ENCODE measurements at places on chromosomes 1 and 21.

DNA sequence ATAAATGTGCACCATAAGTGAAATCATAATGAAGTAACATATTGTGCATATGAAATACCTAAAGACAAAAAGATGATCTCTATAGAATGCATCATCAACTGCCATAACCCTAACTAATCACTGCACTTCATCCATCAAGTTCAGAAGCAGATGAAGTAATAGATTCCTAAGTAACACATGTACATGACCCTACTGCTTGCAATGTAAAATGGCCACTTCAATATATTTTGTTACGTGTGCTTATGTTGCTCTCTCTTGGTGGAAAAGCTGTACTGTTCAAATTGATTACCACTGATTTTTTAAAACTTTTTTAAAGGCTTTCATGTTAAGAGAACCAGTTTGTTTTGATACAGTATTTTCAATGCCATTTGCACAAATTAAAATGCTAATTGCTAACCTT is 141.8 kb downstream of the TTLL7 start:
- DNase-seq = no peak

DNA sequence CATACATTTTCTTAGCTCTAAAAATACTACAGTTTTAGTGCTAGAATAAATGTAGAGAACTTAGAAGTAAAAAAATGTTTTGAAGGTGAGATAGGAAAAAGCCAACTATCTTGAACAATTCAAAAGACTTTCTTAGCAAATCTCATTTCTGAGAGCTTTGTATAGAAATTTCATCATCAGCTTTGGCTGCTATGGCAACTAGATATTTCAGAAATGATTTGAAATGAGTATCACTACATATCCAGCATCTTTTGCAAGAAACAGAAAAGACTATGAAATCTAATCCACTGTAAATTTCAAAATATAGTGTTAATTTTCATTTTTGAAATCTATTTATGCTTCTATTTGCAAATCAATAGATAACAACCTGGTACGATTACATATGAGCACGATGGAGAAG is 57.7 kb downstream of the RGS7 start:
- DNase-seq = no peak

DNA sequence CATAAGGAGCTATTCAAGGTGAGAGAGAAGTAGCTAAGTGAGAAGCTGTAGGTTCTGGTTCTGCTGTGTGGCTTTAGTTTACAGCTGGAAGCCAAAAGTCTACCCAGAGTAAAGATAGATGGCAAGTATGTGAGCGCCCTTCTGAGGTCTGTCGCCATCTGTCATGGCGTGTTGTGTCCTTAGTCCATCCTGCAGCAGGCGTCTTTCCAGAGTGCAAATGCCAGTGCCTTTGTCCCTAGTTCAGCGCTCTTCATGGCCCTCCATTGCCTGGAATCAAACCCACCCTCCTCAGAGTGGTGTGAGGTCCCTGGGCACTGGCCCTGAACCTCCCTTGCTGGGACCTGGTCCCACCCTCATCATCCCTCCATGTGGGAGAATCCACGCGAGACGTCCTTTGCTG is 96.6 kb downstream of the ADARB1 start:
- no peak for DNase-seq

DNA sequence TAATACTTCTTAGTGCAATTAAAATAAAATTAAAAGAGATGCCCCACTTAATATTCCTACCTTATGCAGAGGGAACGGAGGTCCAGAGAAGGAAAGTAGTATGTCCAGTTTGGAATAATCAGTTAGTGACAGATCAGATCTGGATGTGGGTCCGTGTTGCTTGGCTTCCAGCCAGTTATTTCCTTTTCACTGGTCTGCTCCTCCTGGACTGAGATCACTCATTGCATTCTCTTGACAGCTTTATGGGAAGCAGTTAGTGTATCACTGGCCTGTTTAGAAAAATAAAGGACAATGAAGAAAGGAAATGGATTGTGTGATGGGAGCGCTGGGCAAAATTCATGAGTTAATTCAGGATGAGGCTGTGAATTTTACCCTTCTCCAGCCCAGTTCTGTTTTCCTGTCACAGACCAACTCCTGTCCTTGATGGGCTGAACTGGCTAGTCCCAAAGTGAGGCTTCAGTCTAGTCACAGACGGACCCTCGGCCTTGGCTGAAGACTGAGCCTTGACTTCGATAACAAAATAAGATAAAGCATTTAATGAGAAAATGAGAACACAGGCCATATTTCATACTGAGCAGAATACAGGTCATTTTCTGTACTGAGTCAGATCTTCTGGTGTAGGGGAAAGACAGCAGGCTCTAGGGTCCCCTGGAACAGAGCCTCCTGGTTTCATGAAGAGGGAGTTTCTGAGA is 85.2 kb upstream of the TRABD2B start:
- no peak for DNase-seq

- no peak for DNase-seq
Measured at GRCh38 chr1:190140644-190141043, 337.0 kb downstream of the BRINP3 start.

GRCh38 chr1:28519946-28520725 is 14.3 kb downstream of the RCC1 start:
- DNase-seq = no peak

DNA sequence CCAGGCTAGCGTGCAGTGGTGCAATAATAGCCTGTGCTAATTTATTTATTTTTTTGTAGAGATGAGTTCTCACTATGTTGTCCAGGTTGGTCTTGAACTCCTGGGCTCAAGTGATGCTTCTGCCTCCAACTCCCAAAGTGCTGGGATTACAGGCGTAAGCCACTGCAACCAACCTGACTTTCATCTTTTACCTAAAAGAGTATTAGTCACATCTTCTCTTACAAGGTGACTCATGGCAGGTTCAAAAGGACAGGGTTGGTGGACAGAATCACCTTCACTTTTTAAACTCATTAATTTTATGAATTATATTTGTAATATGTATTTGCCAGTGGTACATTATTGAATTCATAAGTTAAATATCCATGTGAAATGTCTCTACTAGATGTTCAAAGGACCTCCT is 18.1 kb downstream of the JAM2 start:
- DNase-seq = no peak

DNA sequence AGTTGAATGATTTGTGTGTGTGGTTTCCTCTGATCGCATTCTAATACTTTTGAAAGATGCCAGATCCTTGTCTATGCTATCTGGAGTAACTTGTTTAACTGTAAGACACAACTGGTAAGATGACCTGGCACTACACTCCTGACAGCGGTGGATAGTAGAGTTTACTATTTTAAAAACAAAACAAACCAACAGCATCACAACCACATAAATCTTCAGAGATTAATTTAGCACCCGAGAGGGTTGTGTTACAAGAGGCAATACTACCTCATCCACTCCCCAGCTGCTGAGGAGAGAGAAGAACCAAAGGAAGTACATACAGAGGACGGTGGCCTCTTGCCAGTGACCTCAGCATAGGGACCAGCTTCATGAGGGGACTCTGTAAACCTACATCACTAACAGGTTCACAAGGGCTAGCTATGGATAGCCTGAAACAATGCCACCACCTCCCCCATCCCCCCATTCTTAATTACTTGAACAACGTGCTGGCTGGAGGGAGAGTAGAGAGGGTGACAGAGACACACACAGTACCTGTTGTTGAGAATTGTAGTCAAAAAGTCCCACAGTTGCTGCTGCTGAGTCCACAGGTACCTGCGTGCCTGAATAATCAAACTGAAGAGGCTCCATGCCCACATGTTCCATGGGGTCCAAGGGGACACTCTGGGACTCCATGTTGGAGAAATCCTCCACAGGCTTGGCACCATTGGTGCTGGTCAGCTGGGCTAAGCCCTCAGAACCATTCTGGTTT is 73.5 kb downstream of the PUM1 start:
- no peak for DNase-seq

GRCh38 chr21:41795726-41796125 is 28.9 kb upstream of the RIPK4 start:
- no peak for DNase-seq

DNA sequence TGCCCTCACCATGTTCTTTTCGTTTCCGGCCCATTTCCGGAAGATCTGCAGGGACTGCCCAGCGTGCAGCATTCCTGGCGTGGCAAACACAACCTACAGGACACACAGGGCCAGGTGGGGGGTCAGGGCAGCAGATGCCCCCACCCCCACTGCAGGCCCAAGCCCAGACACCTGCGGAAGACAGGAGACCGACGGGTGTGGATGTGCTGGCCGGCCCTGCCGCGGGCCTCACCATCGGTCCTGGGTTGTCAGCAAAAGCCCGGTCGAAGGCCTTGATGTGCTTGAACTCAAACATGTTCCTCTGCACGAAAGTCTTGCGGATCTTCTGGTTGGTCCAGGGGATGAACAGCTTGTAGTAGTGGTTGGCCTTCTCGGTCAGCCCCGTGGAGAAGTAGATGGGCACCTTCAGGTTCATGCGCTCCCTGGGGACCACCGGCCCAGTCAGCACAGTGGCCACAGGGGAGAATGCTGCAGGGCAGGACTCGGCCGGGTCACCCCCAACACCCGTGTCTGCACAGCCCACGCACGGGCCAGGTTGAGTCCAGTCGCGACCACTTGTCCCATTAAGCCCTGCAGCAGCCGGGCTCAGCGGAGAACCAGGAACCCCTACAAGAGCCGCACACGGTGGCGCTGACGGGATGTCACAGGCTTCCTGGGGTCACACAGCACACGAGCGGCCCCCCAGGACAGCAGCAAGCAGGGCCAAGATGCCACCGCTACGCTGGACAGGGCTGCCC is 5.3 kb downstream of the PUSL1 start:
- no peak for DNase-seq

GRCh38 chr1:96049759-96050409 is 671.7 kb upstream of the PTBP2 start:
- DNase-seq = no peak

DNA sequence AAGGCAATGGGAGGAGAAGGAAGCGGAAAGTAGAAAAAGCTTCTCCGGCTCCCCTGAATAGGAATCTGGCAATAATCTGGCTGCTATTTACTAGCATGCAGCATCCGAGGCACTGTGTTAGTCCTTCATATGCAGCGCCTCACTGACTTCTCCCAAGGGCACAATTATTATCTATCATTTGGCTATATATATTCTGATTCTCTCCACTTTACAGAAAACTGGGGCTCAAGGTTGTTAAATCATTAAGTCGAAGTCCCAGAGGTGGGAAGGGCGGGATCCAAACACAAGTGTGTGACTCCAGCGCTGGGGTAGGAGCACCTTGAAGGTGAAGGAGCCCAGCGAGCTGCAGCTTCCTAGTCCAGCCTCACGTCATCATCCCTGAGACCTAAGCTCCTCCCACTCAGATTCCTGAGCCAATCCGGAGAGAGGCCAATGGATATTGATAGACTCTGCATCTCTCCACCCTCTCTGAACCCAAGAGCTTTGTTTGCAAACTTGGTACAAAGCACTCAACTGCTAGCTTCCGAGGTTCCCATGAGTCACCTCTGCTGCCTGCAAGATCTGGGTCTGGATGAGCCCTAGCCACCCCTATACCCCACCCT is 16.6 kb upstream of the EYA3 start:
- DNase-seq = no peak

DNA sequence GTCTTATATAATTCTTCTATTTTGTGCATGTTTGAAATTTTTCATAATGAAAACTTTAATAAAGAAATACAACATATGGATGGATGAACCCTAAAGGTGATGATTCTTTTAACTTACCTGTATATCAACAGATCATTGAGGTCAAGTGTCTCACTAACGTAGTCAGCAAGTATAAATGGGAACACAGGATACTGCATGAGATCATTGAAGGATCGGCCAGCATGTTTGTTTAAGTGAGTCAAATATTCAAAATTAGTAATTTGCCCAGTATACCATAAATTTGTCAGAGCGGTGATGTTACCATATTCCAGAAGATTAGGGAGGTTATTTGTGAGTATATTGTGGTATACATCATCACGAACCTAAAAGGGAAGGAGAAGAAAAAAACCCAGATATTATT is 71.0 kb upstream of the GNG4 start:
- no peak for DNase-seq

- no peak for DNase-seq
Measured at GRCh38 chr1:77562596-77563150, 119.8 kb downstream of the ZZZ3 start.

- no peak for DNase-seq
Measured at GRCh38 chr1:61013189-61013945, 69.0 kb upstream of the NFIA start.

DNA sequence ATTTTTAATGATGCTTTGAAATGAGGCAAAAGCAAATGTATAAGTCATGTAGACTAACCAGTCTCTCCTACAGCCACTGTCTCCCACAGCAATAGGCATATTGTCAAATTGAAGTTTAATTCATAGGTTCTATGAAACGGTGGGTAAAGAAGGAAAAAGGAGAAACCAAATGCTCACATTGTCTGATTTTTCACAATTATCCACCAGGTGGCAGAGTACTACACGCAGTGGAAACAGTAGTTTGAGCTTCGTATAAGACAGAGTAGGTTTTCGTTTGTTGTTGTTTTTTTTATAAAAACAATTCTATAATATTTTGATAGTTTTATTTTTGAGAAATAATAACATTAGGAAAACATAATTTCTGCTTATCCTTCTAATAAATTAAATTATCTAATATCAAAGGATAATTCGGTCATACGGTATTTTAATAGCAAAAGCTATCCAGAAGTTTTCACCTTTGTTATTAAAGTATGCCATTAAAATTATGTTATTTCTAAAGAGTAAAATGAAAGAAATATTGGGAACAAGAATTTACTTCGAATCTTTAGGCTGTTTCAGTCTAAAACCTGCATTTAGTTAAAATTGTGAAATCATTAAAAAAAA is 39.1 kb downstream of the TYW3 start:
- DNase-seq = no peak

GRCh38 chr1:99755664-99756063 is 10.8 kb downstream of the FRRS1 start:
- DNase-seq = no peak

GRCh38 chr1:20552728-20553445 is 514 bp downstream of the FAM43B start:
- DNase-seq = no peak

GRCh38 chr1:87155170-87155569 is 173.5 kb upstream of the LMO4 start:
- no peak for DNase-seq

DNA sequence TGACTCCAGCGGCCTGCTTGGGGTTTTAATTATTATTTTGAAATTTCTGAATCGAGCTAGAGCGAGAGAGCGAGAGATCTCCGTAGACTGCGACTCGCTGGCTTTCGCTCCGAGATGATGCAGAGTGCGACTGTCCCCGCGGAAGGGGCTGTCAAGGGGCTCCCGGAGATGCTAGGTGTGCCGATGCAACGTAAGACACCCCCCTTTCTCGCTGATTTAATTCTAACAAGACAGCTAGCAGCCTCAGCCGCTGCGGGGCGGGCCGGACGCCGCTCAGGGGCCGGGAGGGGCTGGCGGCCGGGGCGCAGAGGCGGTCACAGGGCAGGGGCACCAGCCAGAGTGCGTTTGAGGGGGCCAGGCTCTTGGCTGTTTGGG is 339 bp downstream of the LHX4 start:
- no peak for DNase-seq

- DNase-seq = no peak
Measured at GRCh38 chr1:213652109-213652508, 335.7 kb upstream of the PROX1 start.

- DNase-seq = no peak
Measured at GRCh38 chr1:115140442-115141144, 51.3 kb upstream of the TSPAN2 start.

GRCh38 chr1:115134850-115135480 is 45.7 kb upstream of the TSPAN2 start:
- no peak for DNase-seq

GRCh38 chr1:201570886-201571624 is 32.1 kb downstream of the NAV1 start:
- DNase-seq = no peak

- DNase-seq = no peak
Measured at GRCh38 chr1:117838911-117839310, 90.5 kb downstream of the GDAP2 start.

All from GOT3 (cell line).